Hematopoietic multipotent progenitor cell treated with erythropoietin and hydrocortisone succinate and interleukin-3 and kit ligand, for 4 days (in vitro differentiated cells): ENCODE measurements at places on chromosomes 4 and X.

DNA sequence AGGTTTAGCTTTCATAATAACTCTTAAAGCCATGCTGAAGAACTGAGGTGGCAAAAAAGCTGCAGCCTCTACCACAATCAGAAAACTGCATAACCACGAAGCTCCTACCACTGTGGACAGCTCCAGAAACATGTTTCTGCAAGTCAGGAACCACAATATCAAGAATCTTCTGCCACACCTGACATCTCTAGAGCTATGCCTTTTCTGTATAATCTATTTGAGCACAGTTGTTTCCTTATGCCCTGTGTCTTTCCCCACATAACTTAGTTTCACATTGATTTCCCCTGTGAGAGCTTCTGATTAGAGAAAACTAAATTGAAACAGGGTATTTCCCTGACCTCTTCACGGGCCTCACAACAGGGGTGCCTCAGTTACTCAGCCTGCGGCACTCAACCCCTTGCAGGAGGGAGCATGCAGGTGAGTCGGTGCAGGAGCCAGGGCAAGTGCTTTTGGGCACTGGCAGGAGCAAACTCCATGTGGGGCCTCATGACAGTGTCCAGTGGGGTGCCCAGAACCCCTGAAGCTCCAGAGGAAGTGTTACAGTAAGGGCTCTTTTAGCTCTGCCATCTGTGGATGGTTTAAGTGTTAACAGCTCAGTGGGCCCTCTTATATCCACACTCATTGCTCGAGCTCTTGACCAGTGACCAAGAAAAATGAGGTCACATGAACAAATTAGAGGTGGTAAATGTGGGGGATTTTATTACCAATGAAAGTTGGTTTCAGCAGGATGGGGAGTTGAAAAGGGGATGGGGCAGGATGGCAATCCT, 132.8 kb upstream of the BMP3 start:
- DNase-seq = no peak

DNA sequence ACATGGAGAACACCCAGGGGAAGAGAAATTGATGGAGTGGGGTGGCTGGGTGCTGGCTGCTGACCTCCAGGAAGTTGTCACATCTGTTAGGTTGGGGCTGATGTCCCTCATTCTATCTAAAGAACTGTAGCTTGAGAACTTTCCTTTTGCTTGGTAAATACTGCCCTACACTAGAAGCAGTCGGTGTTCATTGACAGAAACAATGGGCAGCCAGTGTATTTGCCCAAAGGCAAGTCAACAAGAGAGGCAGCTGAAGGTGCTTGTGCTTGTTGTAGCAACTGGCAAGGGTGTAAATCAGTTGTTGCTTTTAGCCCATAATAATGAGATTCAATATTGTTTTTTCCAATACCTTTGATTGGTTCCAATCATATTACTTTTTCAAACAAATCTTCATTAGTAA, 956 bp downstream of the TMEM154 start:
- DNase-seq = no peak

DNA sequence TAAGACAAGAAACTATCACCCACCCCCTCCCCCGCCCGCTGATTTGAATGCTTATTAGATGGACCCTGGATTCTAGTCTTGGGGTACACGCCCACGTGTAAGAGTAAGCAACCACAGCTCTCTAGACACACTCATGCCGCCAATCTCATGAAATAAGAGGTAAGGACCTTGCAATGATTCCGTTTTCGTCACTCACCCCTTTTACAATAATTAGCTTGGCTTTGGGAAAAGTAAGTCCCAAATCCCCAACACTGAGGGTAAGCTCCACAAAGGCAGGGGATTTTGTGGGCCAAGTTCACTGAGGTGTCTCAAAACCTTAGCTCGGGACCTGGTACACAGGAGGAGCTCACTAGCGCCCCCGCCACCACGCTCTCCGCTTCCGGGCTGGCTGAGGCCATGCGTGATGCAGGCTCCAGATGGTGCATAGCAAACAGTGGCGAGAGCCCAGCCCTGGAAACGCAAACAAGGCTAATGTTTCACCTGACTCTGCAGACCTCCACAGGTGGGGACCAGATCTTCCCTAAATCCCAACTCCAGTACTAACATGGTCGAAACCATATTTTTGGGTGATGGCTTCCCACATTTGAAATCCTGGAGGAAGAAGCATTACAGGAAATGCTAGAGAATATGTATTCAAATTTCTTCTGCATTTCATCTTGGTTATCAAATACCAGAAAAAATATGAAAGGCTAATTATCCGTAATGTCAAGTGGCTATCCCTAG, 4.1 kb downstream of the PLAC8 start:
- peak; percentile 95 for DNase-seq

GRCh38 chr4:3317011-3317655, 24.3 kb downstream of the RGS12 start:
- no peak for DNase-seq

GRCh38 chr4:78370631-78371372, 180.8 kb upstream of the ANXA3 start:
- no peak for DNase-seq

DNA sequence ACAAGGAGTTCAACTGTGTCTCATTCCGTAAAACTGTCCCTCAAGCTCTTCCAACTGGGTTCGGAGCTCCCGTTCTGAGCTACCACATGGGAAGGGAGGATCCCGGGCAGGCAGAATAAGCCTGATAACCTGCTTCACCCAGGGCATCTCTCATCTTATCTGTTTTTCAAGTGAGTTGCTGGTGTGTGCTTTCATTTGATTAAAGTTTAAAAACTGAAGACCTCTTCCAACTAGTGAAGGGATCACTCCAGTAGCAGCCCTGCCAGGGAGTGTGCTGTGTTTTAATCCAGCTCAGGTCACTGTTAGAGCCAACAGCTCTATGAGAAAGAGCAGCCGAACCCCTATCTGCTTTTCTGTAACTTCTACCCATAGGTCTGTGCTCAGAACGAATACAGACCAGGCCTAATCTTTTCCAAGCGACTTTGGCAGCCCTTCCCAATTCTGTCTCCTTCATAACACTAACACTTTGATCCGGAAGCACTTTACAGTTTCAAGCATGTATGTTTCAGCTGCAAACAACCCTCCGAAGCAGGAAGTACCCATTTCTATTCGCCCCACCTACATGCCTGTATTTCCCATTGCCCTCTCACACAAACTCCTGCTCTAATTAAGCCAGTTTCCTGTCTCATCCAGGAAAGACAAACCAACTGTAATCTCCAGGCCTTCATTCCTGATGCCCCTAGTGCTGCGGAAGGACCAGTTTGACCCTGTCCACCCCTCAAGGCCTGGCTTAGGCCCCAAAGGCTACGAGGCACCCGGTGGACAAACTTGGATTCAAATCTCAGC, 60.9 kb downstream of the IRF2 start:
- DNase-seq = peak; percentile 60

- DNase-seq = no peak
These were observed 78.3 kb upstream of the ATXN3L start for GRCh38 chrX:13397878-13398818.

DNA sequence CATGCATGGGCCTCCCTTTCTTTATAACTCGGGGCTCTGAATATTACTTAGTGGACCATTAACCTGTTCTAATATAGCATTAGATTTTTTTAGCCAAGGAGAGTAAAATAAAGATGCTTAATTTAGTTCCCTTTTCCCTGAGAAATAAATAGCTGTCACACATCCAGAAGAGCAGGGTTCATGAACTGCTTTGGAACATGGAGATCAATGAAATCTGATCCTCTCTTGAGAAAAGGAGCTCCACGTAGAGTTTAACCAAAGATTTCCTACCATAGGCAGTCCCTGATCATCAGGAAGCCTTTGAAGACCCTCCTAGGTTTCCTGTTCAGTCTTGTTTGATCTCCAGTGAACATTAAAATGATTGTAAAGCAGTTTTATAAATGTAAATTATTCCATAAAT, 8.5 kb upstream of the PCDH19 start:
- DNase-seq = no peak

GRCh38 chr4:85028910-85029309, 62.4 kb upstream of the WDFY3 start:
- DNase-seq = no peak

GRCh38 chrX:23802431-23802830, 19.5 kb downstream of the SAT1 start:
- no peak for DNase-seq

DNA sequence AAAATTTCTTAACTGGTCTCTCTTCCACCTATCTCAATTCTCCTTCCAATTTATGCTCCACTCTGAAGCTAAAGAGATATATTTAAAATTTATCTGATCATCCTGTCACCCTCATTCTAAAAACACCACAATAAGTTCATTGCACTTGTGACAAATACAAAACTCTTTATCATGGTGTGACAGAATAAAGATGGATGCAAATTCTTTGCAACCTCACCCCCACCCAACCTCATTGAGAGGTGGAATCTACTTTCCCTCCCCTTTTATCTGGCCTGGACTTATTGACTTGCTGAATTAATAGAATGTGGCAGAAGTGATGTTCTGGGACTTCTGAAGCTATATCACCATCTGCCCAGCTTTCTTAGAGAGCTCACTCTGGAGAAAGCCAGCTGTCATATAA, 46.5 kb downstream of the IDS start:
- peak; percentile 57 for DNase-seq

DNA sequence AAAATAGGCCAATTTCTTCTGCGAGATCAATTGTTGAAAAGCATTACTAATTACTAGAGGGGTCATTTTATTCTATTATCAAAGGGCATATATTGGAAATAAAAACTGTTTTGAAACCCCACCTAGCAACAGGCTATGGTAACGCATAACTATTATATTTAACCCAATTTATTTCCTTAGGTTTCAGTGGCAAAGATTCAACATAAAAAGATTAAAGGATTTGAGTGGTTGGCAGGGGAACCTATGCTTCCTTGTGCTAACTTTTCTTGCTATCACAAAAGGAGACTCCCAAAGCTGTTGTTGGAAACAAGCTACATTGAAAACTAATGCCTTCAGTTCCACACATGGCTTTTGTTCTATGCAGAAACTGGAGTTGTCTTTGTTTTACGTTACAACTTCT, 166.9 kb upstream of the KLF3 start:
- DNase-seq = no peak

DNA sequence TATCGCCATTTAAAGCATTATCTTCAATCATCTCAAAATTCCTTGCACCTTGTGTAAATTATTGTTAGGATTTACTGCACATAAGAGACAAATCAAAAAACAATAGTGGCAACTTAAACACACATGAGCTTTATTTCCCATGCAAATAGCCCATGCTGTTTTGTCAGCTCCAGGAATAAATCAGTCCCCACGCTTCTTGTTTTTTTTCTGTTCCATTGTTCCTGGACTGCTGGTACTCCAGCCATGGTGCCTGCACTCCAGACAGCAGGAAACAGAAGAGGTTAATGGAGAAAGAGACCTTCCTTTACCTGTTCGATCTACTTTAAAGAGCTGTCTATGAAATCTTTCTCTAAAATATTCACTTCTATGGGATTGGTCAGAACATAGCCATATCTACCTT, 1515.7 kb upstream of the TENM3 start:
- DNase-seq = no peak

- DNase-seq = peak; percentile 12
These were observed 26.2 kb downstream of the PRSS12 start for GRCh38 chr4:118326585-118326984.

DNA sequence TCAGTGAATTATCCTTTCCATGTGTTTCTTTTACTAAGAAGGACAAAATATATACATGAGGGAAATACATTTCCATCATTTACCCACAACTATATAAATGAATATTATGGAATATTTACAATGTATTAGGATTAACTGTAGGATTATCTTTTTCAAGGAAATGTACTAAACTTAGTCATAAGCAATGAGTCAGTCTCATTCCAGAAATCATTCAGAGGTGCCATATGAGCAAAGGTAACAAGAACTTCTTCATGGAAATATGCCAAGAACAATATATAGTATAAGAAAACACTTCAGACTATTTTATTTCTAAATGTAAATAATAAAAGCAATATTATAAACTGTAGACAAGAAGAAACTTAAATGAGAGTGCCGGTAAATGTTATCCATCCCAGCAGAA, 67.1 kb downstream of the USP38 start:
- no peak for DNase-seq

DNA sequence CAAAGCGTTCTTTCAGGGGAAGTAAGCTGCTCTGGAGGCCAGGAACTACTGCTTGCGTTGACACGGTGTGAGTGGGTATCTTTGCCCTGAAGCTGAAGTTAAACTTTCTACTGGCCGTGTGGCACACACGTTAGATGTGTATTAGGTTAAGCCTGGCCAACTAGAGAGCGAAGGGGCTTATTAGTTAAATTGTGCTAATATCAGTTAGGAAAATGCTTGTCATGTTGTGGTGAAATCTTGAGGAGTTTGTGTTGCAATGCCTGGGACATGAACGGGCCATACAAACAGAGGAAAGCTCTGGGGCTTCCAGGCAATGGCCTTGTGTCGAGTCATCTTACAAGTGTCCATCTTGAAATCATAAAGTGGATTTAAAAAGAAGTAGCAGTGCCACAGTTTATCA, 62.6 kb downstream of the NSUN7 start:
- DNase-seq = peak; percentile 18

DNA sequence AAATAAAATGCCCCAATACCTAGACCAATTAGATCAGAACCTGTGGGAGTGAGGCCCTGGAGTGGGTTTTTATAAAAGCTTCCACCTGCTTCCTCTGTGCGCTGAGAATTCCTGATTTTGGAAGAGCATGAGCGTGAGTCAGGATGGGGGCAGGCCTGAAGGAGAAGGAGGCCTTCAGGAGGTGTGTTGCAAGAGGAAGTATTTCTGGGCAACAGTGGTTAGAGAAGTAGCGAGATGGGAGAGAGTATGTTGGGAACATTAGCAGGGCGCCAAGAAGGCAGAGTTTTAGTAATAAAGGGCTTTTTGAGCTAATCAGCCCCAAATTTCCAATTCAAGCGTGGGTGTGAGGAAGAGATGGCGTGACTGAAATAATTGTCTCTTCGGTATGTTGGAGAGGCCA, 349.8 kb downstream of the UNC5C start:
- peak; percentile 6 for DNase-seq

- peak; percentile 88 for DNase-seq
These were observed at the start of gene USP46 for GRCh38 chr4:52659001-52659721. Gene USP46 (minus strand): TSS chr4:52659301. CDS start chr4:52659150, 151 bp downstream.

DNA sequence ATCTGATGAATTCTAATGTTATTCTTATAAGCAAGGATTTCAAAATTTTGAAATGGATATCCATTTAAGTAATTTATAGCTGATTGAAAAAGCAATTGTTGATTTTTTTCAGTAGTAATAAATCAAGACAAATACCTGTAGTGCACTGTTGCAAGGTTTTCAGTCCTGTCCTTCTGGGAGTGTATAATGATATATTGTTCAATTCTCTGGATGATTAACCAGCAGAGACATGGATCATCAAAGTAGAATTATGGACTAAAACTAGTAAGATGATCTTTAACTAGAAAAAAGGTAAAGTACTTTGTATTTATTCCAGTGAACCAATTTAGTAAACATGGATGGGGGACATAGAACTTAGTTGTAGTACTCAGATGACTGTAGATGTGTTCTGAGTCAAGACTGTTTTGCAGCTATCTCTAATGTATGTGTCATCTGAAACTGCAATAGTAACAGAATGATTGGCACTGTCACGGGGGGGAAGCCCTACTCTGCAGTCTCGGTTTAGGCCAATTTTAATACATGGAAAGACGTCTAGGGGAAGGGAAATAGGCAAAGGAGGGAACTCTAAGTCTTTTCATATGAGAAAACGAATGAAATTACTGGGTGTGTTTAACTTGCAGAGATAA, 121.9 kb downstream of the GLRA3 start:
- DNase-seq = no peak
